ENCODE measurements at places on chromosomes 2 and 18.
A peak's percentile ranks its signal among the peaks of the same experiment; 100 is the strongest.

DNA sequence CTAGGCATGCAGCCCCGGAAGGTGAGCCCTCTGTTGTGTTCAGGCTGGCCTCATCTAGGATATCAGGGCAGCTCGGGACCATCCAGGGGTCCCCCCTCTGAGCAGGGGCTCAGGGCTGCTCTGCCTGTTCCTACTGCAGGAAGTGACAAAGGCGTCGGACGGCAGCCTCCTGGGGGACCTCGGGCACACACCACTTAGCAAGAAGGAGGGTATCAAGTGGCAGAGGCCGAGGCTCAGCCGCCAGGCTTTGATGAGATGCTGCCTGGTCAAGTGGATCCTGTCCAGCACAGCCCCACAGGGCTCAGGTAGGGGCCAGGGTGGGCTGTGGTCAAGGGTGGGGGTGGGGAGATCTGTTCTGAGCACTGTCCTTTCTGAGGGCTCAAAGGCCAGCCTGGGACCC, 13.1 kb downstream of the KCNIP3 start:
- no peak for DNase-seq

DNA sequence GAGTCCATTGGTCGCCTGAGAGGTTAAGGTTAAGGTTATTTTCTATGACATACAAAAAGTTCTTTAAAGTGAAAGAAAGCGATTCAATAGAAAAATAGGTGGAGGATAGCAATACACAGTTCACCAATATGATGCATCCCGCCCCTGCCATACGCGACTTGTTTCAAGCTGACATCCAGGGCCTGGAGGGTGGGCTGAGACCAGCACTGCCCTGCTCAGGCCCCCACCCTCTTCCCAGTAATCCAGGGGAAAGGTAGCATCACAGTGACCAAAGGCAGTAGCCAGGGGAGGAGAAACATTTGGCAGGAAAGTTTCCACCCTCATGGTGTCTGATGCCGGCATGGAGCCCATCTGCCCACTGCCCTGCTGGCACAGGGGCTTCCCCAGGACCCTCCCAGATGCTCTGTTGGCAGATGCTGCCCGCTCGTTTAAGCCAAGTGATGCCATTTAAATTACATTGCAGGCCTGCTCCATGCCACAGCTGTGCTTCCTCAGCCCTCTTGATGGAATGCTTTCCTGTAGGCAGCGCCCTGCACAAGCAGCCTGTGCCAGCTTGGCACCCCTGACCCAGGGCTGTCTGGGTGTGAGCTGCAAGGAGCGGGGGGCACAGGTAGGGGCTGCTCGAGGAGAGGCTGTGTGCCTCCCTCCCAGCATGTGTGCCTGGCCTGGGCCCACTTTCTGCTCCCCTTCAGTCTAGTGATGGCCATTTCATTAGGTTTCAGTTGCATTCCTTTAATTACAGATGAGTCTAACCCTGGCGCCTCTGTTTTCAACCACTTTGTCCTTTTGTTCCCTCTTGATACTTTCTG, 10.7 kb upstream of the ANO7 start:
- no peak for DNase-seq

GRCh38 chr2:177554365-177554764, 161.8 kb downstream of the AGPS start:
- no peak for DNase-seq

DNA sequence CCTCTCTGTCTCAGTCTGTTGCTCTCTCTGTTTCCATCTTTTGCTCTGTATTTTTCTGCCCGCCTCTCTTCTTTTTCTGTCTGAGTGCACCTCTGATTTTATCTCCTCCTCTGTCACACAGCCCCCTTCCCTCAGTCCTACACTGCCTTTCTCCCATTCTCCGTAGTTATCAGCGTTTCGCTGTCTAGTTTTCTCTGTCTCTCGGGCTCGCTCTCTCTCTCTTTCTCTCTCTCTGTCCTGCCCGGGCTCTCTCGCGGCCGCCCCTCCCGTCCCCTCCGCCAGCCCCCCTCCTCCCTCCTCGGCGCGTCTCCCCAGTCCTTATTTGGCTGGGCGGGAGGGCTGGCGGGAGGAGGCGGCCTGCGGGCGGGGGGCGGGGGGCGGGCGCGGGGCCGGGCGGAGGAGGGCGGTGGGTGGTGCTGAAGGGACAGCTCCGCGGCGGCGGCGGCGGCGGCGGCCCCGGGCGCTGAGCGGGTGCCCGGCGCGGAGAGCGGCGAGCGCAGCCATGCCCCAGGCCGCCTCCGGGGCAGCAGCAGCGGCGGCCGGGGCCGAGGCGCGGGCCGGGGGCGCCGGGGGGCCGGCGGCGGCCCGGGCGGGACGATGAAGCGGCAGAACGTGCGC, at the start of gene KCNK3:
TSS of gene KCNK3 (plus strand) at position 444 of the 618 bp plus-strand sequence. CDS start at position 598, 154 bp downstream.
- DNase-seq, result peak; percentile 37

DNA sequence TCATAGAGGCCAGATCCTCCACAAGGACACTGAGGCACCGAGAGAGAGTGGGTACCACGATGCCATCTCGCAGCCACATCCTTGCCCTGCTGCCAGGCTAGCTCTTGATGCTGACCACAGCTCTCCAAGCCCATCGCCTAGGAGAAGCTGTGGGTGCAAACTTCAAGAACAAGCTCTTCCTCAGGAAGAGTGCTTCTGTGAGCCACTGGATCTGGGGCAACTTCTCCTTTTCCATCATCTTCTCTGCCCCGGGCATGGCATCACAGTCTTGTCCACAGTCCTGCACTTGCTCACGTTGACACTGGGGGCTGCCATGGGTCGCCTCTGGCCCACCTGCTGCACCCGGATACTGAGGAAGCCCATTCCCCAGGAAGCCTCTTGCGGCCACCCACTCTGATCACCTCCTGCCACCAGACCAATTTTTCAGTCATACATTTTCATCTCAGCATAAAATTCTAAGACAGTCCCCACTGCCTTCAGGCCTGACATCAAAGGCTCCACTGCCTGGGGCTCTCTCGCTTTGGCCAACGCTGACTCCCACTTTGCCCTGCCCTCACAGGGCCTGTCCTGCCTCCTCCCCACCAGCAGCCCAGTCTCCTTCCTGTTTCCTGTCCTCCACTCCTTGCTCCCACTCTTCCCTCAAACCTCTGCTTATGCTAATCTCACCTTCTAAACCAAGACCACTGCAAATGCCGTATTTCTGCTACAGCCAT, 243.9 kb downstream of the AFF3 start:
- DNase-seq, result no peak

DNA sequence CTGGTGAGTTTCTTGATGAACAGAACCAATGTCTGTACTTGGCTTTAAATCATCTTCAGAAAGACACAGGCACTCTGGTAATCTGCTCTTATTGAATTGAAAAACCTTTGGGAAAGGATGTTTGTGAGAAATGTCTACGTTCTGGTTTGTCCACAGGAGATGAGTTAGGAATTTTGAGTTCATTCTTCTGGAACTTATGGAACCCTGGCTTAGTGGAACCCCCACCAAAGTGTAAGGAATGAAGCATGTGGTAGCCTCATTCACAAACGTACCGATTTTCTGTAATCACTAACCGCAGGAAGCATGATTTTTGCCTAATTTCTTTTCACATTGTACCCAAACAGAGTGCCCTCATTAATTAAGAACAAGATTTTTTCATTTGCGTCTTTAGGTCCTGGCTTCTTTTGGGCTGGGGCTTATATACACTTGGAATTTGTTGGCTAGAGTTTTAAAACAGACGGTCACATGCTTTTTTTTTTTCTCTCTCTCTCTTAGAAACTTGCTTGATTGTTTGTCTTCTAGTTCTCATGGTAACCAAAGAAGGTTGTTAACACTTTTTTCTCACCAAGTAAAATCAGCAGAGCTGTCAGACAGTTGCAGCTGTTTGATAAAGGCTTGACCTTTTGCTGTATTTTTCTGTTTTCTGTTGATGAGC, 314.1 kb upstream of the THUMPD2 start:
- DNase-seq, result peak; percentile 70

GRCh38 chr2:24206242-24206641, 31.4 kb downstream of the FAM228A start:
- DNase-seq, result no peak

GRCh38 chr2:60693551-60693950, 62.5 kb upstream of the PAPOLG start:
- DNase-seq, result no peak

Data from fibroblast of villous mesenchyme (primary cell).